ENCODE measurements at places on chromosomes 16 and 17.

- no peak for DNase-seq
These were observed 41.7 kb downstream of the LYRM1 start for GRCh38 chr16:20942256-20942655.

DNA sequence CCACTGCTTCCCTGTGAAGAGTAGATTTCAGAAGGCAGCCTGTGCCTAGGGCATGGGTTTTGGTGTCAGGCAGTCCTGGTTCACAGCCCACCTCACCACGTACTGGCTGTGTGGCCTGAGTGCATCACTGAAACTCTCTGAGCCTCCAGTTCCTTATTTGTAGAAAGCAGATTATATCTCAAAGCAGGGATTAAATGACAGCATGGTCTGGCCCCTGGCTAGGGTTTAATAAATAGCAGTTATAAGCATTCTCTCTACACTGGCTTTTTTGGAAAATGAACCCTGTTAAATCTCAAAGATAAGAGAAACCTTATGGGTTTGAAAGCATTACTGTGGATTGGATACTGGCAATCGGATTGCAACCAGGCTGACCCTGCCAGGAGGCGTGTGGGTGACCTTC lies 2.9 kb upstream of the MT1M start:
- DNase-seq, result no peak

DNA sequence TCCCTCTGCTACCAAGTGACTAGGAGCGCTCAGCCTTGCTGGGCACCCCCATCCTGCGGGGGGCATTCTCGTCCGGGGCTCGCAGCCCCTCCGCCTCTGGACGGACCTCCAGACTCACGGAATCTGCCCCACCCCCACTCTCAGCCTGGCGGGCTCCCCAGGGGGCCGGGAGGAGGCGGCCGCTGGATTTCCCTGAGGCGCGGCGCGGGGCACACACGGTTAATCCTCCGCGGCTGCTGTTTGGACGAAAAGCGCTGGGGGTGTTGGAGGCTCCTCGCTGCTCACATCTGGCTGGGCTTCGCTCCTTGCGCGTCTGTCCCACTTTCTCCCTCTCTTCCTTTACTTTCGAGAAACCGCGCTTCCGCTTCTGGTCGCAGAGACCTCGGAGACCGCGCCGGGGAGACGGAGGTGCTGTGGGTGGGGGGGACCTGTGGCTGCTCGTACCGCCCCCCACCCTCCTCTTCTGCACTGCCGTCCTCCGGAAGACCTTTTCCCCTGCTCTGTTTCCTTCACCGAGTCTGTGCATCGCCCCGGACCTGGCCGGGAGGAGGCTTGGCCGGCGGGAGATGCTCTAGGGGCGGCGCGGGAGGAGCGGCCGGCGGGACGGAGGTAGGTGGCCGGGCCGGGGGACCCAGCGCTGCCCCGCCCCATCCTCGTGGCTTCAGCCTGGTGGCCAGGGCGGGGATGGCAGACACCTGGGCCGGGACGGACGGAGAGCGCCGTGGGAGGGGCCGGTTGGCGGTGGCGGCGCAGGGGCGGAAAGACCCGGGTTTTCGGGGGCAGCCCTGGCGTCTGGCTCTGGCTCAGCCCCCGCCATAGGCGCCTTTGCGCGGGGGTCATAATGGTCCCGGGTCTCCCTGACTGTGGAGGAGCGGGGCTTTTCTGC lies at the start of gene C1QTNF1:
Gene C1QTNF1 (plus strand): TSS at position 284 of the 886 bp plus-strand sequence. CDS start 19,800 bp downstream, outside the sequence.
- no peak for DNase-seq

DNA sequence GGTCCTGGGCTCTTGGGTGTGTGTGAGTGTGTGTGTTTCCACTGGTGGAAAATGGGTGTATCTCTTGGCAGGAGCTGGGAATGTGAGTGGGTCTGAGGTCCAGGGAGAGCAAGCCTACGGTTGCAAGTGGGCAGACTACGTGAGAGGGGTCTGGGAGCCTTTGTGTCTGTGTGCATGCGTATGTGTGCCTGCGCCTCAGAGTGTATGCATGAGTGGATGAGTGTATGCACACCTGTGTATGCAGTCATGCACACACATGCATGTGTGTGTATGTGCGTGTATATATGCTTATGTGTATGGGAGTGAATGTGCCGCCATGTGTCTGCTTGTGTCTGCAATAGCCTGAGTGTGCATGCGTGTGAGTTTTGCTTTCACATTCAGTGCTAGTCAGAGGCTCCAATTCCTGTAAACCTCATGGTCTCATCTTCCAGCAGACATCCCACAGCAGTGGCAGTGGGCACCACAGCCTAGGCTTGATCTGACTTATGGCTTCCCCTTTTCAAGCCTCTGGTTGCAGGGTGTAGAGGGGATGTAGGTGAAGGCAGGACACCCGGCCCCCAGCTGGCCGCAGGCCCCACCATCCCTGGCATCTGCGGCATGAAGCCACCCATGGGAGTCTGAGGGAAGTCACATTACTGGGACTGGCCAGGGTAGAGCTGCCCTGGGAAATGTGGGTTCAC lies 19.7 kb upstream of the RMI2 start:
- no peak for DNase-seq

DNA sequence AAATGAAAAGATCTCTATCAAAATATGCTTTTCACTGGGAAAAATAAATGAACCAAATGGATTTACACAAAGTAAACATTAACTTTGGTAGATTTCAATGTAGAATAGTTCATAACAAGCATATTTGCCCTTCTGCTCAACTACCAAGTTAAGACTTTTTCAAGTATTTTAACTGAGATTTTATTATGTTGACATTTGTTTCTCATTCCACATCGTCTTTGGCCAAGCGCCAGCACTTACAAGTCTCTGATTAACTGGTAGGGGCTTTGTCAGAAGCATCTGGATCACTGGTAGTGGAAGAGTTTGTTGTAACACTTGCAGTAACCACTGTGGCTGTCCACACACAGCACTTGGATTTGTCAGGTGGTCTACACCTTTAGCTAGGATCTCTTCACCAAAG lies 22.9 kb downstream of the SLFN12L start:
- DNase-seq, result no peak

- DNase-seq, result no peak
These were observed 20.5 kb upstream of the PABPN1L start for GRCh38 chr16:88886845-88887521.

- no peak for DNase-seq
These were observed 32.8 kb downstream of the SCNN1B start for GRCh38 chr16:23334950-23335349.

DNA sequence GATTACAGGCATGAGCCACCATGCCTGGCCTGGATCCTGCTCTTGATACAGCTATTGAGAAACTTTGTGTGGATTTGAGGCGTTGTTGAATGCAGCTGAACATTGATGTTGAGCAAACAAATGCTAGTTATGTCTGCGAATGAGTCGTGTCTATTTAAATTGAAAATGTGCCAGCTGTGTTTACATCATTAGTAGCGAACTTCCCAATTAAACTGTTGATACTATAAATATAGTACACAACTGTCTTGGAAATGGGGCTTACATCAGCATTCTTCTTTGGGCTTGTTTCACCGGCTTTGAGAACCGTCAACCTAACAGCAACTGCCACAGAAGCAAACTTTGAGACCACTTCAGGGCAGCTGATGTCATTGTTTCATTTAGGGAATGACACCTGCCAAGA lies 251.9 kb downstream of the RBFOX1 start:
- no peak for DNase-seq

DNA sequence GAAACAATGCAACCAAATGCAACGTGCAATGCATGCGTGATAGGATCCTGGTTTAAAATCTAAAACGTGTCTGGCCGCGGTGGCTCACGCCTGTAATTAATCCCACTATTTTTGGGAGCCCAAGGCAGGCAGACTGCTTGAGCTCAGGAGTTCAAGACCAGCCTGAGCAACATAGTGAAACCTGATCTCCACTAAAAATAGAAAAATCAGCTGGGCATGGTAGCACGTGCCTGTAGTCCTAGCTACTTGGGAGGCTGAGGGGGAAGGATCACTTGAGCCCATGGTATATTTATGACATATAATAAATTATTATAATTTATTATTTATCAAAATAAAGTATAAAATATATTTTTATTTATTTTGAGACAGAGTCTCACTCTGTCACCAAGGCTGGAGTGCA lies 241.8 kb downstream of the PARN start:
- DNase-seq, result no peak

DNA sequence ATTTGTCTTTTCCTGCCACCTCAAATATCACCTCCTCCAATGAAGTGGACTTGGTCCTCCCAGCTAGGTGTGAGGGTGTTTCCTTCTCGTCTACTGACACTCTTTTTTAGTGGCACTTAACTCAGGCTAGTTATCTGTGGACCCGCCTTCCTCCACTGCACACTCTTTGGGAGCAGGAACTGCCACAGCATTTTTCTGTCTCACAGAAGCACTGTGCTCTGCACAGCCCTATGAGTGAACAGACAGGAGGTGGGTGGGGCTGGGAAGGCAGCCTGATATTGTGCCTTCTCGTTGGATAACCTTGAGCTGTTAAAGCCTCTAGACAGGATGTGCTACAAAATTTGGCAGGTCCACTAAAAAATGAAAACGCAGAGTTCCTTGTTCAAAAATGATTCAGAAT lies 31.9 kb upstream of the HOXB13 start:
- DNase-seq, result no peak

DNA sequence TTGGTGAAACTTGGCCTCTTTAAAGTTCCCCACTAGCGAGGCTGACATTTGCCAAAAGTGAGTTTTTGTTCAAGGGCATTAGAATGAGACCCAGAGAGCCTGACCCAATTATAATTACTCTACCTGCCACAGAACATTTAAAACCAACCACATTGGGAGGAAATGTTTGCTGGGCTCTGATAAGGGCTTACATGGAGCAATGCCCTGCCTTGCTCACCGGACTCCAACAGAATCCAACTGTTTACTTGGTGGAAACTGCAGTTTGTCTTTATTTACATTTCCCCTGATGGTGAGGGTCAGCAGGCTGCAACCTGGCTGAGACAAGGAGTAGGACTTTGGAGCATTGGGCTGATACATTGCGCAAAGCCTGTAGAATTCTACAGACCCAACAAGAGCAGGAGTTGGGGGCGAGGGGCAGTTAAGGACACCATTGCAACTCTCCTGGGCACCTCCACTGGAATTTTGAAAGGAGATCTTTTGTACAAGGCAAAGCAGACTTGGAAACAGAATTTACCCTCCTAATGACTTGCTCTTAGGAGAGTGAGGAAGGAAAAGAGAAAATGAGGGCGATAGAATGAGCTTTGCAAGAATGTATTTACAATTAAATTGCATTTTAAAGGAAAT lies 368.6 kb downstream of the SHISA9 start:
- no peak for DNase-seq

- no peak for DNase-seq
These were observed 84.2 kb downstream of the TMC6 start for GRCh38 chr17:78044280-78044835.

DNA sequence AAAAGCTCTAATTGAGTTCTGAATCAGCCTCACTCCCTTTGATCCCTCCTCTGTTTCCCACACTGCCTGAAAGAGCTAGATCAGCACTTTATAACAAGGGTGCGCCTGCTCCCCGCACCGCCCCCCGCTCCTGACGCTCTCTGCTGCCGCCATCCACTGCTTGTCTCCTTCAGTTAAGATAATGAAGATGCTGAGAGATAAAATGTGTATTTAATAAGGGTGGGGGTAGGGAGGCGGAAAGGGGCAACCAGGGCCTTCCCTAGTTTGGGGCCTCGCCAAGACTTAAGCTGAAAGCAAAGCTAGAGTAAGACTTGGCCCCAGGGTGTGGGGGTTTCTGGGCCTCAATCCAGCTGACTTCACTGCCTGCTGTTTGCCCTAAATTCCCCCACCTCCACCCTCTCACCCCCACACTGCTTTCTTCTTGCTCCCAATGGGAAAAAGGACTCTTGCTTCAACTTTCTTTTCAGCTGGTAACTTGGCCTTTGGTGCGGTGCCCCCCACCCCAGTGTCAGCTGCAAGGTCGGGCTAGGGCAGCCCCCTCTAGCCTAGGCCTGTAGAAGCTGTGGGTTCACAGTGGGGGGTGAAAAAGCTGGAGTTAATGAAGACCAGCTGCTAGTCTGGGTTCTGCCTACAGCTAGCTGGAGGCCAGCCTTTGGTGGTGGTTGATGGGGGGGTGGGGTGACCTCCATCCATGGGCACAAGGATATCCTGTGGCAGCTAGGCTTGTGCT lies 1.8 kb upstream of the RARA start:
- DNase-seq, result no peak

- no peak for DNase-seq
These were observed 32.3 kb downstream of the BRCA1 start for GRCh38 chr17:43092901-43093300.

- no peak for DNase-seq
These were observed 52.1 kb downstream of the KLHDC4 start for GRCh38 chr16:87713451-87714229.

DNA sequence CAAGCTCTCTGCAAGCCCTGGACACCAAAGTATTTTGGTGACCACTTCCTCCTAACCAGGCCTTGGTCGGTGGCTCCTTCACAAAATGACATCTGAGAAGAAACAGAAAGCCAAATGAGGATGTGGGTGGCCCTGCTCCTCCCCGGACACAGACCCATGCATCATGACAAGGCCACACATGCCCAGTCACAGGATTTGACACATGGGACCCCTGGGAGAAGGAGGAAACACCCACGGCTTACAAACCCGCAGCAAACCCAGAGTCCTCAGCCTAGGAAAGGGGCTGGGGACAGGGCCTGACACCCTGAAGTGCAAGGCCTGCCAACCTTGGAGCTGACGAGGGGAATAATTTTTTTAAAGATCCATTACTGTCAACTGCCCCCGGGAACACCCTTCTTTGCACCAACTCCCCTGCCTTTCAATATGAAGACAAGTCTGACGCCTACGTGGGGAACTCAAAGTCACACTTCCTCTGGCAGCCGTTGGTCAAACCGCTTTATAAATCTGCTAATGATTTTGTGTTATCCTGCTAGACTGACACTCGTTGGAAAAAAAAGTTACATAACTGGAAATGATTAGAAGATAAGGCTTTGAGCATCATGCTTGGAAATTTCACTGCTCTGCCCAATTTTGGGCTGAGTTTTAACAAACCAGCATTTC lies 41.3 kb downstream of the GAS7 start:
- no peak for DNase-seq

- DNase-seq, result no peak
These were observed 177.0 kb upstream of the TNRC6C start for GRCh38 chr17:77781536-77781935.

Data from kidney glomerular epithelial cell (primary cell).